SHP77 (cell line): ENCODE measurements at places on chromosomes 16 and 17.

- no peak for DNase-seq
Measured at GRCh38 chr17:10156948-10157607, 41.3 kb downstream of the GAS7 start.

- DNase-seq, result no peak
Measured at GRCh38 chr17:17681744-17682292, 560 bp downstream of the RAI1 start.

GRCh38 chr17:49753959-49754391 lies 10.0 kb downstream of the FAM117A start:
- no peak for DNase-seq

- no peak for DNase-seq
Measured at GRCh38 chr17:71327376-71328059, 793.3 kb upstream of the SOX9 start.

DNA sequence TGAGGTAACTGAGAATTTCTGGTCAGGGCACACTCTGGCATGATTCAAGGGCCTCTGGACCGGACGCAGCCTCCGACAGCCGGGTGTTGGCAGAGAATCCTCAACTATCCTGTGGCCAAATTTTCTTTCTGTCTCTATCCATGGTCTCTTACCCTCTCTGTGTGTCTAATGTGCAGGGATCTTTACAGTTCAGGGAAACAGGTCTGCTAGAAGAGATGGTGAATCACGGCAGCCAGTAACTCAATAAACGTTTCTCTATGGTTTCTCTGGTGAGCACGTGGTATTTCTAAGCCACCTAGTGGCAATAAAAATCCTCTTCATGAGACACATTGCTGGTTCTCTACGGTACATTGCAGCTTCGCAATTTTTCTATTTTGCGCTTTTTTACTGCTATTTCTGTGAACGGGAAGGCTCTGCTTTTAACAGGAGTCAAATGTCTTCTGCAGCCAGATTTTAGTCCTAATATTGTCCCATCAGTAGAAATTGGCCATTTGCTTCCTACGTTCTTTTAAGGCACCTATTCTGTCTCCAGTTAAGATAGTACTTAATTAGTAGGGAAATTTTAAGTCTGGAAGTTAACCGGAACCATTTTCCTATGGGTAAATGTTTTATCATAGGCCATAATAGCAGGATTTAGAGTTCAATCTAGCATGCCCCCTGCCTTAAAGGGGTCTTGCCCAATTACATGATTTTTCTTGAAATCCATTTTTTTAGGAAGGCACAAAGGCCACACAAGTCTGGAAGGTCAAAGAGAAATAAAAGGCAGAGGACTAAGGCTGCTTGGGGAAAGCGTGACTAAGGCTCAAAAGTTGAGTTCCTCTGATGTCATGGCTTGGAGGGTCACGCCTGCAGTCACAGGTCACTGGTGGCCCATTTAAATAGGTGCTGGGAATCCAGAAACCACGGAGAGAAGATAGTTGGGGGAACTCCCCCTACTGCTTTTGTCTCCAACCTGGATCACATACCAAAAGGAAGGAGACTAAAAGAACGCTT lies 31.5 kb downstream of the QPRT start:
- DNase-seq, result peak; percentile 70

DNA sequence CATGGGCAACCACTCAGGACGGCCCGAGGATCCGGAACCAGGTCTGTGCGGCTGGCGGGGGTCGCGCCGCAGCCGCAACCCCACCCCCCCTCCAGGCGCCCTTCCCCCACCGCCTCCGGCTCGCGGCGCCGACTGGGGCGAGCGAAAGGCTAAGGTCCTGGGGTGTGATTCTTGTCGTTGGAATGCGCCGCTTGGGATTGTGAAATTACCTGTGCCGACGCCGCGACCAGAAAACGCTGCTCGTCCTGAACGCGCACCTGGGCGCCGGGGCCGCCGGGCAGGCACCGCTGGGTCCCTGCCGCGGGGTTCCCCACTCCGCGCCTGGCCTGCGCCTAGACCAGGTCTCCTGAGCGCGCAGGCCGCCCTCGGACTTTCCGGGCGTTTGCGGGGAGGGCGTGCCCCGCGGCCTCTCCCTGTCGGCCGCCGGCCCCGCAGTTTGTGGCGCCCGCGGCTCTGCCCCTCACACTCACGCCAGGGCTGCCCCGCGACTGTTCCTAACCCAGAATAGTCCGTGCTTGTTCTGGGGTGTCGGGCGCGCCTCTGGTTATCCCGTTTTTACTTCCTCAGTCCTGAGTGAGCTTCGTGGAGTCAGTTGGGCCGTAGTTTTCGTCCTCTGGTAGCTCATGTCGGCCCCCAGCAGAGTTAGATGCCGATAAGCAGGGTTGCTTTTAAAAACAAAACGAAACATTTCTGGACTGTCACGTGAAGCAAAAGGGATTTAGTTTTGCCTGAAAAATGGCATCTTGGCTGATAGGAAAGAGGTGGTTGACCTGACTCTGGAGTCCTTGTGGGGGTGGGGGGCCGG lies 147.2 kb downstream of the SPECC1 start:
- peak; percentile 32 for DNase-seq

DNA sequence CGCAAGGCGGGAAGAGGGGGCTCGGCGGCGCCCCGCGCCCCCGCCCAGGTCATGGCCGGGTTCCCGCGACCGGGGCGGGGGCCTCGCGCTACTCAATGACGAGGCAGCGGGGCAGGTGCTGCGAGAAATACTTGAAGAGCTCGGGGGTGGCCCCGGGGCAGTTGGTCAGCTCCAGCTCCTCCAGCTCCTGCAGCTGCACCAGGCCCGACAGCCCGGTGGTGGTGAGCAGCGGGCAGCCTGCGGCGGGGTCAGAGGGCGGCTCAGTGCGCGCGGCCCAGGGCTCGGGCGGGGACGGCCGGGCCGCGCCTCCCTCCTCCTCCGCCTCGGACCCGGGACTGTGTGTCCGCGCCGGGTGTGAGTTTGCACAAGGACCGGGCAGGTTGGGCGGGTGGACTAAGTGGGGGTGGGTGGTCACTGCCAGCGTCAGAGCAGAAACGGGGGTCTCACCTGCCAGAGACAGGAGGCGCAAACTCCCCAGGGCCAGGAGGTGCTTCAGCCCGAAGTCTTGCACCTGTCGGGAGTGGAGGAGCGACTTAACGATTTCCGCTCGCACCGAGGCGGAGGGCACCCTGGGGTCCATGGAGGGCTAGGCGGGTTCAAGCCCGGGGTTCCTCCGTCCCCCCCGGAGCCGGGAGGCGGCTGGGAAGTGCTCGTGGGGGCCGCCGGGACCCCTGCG lies 4.1 kb upstream of the WDR24 start:
- DNase-seq, result no peak

DNA sequence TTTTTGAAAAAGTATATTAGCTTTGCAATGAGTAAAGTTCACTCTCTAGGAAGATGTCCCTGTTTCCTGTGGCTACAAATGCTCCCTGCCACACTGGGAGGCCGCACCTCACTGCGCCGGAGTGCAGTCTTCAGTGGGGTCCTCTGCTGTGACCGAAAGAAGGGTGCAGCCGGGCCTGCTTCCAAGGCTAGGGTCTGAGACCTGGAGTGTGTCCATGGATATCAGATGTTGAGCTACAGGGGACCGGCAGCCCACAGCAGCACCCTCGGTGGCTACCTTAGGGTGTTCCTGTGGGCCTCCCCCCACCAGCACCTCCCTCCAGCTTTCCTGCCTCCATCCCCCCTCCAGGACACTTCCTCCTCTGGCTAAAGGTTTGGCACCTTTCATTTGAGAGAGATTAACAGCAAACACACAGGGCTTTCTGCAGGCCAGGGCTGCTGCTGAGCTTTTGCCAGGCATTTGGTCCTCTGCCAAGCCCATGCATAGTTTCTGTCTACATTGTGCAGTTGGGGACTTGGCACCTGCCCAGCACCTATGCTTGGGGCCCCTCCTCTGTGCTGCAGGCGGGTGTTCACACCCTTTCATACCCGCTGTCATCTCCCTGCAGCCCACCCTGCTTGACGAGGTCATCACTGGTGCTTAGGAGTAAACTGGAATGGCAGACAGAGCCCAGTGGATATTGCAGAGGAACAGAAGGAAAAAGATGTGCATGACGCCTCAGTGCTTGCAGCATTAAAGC lies 33.8 kb upstream of the CRISPLD2 start:
- DNase-seq, result peak; percentile 89

- DNase-seq, result no peak
Measured at GRCh38 chr17:35716897-35717465, 14.5 kb upstream of the RASL10B start.

DNA sequence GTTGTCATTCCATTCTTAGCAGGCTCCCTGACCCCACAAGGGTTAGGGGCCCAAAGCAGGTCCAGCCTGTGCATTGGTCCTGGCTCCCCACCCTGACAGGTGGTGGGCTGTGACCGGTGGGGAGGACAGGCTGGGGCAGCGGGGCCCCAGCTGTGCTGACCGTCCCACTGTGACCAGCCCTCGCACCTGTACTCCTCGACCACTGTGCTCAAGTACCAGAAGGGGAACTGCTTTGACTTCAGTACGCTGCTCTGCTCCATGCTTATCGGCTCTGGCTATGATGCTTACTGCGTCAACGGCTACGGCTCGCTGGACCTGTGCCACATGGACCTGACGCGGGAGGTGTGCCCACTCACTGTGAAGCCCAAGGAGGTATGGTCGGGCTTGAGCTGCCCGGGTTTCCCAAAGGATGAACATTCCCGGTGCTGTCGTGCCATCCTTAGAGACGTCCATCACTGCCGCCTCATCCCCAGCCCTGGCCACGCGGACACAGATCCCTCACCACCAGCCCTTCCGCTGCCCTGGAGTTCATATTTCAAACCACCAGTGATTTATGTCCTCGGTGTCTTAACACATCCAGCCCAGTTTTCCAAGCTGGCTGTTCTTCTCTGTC lies 7.3 kb downstream of the DRC7 start:
- no peak for DNase-seq

- DNase-seq, result no peak
Measured at GRCh38 chr17:12995896-12996295, 21.9 kb downstream of the ELAC2 start.

DNA sequence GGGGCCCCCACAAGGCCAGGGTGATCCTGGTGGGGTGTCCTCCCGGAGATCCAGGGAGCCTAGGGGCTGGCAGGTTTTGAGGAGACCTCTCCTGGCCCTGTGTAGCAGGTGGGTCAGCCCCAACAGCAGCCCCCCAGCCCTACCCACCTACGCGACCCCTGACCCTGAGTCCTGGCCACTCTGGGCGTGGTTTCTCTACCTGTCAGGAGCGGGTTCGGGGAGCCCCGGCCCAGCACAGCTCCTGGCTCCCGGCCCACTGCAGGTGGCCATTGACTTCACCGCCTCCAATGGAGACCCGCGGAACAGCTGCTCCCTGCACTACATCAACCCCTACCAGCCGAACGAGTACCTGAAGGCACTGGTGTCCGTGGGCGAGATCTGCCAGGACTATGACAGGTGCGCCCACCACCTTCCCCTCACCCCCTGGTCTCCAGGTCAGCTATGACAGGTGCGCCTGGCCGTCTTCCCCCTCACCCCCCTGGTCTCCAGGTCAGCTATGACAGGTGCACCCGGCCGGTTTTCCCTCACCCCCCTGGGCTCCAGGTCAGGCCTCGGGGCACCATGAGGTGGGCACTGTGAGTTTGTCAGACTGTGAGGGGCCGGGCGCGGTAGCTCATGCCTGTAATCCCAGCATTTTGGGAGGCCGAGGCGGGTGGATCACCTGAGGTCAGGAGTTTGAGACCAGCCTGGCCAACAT lies 13.0 kb downstream of the CPNE7 start:
- DNase-seq, result no peak

- DNase-seq, result peak; percentile 75
Measured at GRCh38 chr17:4934173-4934979, 2.3 kb downstream of the GP1BA start.

GRCh38 chr17:33948309-33948708 lies 306.8 kb upstream of the CCL2 start:
- no peak for DNase-seq
